ENCODE measurements at places on chromosomes 7 and 10.

DNA sequence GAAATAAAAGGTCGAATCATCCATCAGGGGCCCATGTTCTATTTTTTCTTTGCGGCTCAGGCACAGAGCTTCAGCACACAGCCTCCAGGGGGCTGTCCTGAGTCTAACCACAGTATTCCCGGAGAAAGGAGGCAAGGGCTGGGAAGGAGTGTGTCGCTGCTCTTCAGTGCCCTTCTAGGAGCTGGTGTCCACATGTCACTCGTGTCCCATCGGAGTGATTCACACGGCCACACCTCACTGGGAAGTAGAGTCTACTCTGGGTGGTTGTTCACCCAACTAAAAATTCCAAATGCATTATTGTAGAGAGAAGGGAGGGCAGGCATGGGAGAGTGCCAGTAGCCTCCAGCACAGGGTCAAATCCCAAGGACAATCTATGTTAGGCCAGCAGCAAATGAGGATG lies 114.8 kb upstream of the LANCL2 start:
- DNase-seq = no peak

GRCh38 chr10:23293145-23293724 lies 51.4 kb downstream of the C10orf67 start:
- peak; percentile 71 for DNase-seq

GRCh38 chr10:102418622-102419268 lies at the start of gene PSD:
TSS of gene PSD (minus strand) at chr10:102418785. CDS start at chr10:102417038, 1,747 bp downstream.
- DNase-seq = no peak

DNA sequence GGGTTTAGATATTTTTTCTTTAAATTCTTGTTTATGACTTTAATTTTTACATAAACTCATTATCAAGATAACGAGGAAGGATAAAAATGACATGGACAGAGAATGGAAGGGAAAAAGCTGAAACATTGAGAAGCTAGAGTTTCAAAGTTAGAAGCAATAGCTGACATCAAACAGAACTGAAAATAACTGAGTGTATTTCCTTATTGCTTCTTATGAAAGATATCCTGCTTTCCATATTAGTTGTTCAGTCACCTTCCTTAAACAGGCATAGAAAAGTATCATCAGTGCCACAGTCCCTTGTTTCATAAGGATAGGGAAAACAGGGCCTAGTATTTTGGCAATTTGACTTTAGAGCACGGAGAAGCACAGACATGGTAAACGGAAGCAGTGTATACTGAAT lies 460.5 kb upstream of the GHITM start:
- DNase-seq = no peak

- no peak for DNase-seq
Measured at GRCh38 chr10:74548676-74549075, 277.7 kb upstream of the KAT6B start.

- no peak for DNase-seq
Measured at GRCh38 chr7:95303013-95303905, 21.1 kb downstream of the PON1 start.

DNA sequence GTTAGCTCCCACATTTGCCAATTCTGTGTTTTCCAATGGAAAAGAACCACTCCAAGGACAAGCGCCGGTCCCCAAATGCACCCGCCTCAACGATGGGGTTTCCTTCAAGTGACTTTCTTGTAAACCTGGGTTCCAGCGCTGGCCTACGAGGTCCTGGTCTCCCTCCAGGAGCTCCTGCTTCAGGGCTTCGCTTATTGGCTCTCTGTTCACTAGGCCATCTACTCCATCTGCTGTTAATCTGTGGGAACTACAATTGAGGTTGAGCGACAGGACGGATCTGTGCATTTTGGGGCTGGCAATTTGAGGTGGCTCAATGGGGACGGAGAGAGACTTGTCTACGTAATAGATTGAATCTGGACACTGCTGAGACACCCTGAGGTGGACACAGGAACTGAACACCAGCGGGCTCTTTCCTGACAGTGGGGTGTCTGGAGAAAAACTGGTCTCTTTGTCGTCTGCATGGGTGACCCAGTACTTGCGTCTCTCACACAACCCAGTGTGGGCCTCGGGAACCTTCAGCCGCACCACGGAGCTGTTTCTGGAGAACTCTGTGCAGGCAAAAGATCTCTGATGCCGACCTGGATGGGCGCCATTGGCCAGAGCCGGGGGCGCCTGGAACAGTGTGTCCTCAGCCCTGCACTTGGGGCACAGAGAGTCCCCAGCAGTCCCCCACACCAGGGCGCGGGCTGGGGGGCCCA lies 115.9 kb upstream of the ADAM12 start:
- peak; percentile 54 for DNase-seq

DNA sequence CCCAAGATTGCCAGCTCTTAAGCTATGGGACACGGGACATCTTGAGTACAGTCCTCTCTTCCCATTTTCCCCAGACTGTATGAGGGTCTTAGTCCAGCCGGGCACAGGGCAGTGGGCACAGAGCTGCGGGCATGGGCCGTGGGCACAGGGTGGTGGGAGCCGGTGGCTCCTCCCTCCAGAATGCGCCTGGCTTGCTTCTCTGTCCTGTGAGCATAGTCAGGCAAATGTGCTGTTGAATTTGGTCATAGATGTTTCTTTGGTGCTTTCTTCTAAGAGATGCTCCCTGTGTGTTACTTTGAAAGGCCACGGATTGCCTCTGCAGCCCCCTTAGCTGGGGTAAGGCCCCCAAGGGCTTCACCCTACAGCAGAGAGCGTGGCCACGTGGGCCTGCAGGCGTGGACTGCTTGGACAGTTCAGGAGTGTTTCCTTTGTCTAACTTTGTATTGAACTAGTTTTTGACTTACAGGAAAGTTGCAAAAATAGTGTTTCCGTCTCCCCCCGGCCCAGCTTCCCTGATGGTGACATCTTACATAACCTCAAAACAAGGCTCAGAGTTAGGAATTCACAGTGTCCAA lies 24.7 kb downstream of the LRRC27 start:
- no peak for DNase-seq

- DNase-seq = no peak
Measured at GRCh38 chr7:120185940-120186682, 86.9 kb upstream of the KCND2 start.

DNA sequence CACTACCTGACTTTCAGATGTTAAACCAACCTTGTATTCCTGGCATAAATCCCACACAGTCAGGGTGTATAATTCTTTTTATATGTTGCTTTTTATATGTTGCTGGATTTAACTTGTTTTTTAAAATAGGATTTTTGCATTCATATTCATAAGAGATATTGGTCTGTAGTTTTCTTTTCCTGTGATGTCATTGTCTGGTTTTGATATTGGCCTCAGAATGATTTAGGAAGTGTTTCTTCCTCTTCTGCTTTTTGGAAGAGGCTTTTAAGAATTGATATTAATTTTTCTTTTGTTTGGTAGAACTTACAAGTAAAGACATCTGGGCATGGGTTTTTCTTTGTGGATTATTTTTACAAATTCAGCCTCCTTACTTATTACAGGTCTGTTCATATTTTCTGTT lies 93.1 kb downstream of the CARD11 start:
- no peak for DNase-seq

GRCh38 chr10:68705548-68705947 lies 15.5 kb upstream of the CCAR1 start:
- DNase-seq = no peak

DNA sequence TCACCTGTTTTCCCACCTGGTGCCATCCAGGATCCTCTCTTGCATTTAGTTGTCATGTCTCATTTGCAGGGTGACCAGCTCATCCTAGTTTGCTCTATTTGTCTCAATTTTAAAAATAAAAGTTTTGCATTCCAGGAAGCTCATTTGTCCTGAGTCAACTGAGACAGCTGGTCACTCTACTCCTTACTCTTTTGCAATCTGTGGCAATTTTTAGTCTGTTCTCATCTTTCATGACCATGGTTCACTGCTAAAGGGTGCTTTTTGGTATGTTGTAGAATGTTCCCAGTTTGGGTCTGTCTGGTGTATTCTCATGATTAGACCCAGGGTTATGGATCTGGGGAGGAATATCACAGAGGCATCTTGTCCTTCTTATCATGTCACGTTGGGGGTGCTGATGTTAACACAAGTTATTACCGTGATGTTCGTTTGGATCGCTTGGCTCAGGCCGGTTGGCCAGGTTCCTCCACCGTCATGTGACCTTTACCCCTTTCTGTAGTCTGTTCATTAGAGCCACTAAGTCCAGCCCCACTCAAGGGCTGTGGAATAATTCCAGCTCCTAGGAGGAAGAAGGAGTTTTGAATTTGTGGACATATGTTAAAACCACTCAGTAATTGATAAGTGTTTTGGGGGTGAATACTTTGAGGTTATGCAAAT lies 103.3 kb upstream of the IGFBP3 start:
- no peak for DNase-seq

GRCh38 chr7:111168182-111168581 lies 77.3 kb downstream of the LRRN3 start:
- DNase-seq = no peak

- no peak for DNase-seq
Measured at GRCh38 chr10:78937800-78938694, 130.7 kb upstream of the ZMIZ1 start.

GRCh38 chr7:491292-491957 lies 28.2 kb downstream of the PDGFA start:
- no peak for DNase-seq

DNA sequence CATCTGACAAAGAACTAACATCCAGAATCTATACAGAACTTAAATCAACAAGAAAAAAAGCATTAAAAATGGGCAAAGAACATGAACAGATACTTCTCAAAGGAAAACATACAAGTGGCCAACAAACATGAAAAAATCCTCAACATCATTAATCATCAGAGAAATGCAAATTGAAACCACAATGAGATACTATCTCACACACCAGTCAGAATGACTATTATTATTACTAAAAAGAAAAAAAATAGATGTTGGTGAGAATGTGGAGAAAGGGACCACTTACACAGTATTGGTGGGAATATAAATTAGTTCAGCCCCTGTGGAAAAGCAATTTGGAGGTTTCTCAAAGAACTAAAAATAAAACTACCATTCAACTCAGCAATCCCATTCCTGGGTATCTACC lies 89.1 kb upstream of the ADO start:
- no peak for DNase-seq

DNA sequence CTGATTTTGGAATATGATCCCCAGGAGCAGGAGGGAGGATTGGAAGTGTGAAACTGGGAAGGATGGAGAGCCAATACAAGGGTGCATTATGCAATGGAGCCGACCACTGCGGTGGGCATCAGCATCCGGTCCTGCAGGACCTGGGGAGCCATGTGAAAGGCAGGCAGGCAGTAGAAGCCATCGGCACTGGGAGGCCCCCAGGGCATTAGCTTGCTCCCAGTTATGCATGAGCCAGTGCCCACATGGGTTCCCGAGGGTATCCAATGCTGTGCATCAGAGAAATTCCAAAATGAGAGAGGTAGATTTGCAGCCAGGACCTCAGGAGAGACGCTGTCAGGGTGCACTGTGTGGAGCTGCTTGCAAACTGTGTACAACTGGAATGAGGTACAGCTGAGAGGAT lies 8.7 kb upstream of the KCP start:
- DNase-seq = no peak

GRCh38 chr7:110803602-110804143 lies 287.3 kb upstream of the LRRN3 start:
- DNase-seq = no peak
